ENCODE measurements at places on chromosomes 3 and 15.

DNA sequence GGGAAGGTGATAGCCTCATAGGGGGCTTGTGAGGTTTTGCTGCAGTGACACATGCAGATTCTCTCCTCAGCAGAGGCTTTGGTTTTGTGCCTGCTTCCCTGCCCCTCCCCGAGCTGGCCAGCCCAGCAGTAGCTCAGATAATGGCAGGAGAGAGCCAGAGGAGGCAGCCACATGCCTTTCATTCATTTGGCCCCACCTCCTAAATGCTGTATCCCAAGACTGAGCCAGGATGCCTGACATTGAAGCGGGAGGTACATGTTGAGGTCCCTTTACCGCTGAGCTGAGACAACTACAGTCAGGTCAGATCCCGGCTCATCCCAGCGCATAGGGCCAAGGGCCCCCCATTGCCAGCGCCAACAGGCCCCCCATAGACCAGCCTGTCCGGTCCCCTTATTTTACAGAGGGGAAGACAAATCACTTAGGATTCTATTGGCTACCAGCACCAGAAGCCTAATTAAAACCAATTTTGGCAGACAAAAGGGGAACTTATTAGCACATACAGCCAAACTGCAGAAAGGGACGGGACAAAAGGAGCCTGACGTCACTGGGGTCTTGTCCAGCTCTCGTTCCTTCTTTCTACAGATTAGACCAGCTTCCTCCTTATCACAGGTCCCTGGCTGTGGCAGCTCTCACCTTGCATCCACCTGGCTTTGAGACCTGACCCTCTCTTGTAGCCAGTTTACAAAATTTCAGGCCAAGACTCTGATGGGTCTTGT, 12.1 kb upstream of the POLG start:
- DNase-seq, result no peak

DNA sequence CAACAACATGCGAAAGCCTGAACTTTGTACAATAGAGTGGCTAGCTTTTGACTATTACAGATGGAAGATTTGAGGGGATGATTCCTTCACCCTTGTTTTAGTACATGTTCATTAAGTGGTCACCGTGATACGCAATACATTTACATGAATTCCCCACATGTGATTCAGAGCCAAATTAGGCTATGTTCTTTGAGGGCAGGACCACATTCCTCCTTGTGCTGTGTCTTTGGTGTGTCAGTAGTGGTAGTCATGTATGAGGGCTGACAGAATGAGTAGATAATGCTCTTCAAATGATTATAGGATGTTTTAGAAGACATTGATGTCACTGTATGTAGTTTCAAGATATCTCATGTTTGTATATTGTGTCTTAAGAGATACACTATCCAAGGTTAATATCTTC, 12.1 kb downstream of the PTPRG start:
- DNase-seq, result no peak

DNA sequence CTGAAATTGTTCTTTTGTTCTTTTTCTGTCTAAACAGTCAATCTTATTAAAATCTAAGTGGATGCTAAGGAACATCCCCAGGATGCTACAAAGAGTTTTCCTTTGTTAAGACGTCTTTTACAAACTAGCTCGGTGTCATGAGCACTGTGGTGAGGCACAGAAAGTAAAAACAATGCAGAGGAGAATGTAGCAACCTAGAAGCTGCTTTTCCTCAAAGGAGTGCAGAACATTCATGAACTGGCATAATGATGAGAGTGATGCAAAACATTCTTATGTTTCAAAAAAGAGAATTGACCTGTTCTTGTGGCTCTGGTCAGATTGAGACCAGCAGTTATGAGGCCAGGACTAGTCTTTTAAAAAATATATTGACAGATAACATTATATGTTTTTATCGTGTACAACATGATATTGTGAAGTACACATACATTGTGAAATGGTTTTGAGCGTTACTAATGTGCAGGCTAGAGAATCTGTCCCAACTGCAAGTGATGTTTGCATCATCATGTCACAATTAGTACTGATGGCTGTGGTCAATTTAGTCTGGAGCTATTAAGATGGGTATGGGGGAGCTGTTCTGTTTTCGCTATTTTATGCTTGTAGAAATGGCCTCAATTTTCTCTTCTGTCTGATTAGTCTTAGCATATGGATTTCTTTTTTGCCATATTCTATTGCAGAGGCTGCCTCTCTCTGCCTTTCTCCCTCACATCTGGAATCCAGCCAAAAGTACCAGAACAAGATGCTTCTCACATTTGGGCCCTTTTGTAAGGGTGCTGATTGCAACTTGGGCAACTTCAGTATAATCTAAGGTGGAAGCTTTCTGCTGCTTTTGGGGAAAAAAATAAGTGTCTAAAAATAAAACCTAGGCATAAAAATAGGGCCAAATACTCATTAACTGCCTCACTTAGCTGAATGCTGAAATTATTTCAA, 50.2 kb downstream of the HHLA2 start:
- no peak for DNase-seq

DNA sequence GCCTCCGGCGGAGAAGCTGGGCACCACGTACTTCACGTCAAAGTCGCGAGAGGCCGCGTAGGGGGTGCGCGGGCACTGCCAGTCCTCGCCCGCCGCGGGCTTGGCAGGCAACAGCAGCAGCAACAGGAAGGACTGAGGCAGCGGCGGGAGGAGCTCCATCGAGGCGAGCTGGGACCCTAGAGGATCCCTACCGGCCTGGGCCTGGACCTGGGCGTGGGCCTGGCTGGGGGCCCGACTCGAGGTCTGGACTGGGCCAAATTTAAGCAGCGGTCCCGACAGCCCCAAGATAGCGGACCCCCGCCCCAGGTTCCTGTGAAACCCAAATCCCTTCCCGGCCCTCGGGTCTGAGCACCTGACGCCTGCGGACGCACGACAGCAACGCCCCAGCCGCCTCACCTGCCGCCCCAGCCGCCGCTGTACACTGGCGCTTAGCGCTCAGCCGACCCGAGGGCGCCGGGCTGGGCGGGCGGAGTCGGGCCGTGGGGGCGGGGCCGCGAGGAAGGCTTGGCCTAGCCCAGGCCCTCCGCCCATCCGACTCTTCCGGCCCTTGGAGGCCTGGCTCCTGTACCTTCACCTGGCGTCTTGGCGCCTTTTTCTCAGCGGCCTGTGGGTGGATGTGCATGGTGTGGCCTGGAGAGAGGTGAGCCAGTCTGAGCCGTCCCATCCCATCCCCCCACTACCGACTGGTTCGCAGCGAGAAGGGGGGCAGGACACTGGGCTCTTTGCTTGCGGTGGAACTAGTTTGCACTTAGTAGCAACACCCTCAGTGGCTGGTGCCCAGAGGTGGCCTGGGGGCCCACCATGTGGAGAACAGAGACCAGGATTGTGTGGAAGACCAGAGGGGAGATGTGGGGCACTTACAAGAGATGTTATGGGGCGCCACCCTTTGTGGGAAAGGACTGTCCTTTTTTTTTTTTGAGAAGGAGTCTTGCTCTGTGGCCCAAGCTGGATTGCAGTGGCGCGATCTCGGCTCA, at the start of gene MST1R:
Gene MST1R, minus strand, starts transcription at position 423 of the 974 bp plus-strand sequence. Its CDS starts 264 bp downstream, at position 159.
- no peak for DNase-seq

DNA sequence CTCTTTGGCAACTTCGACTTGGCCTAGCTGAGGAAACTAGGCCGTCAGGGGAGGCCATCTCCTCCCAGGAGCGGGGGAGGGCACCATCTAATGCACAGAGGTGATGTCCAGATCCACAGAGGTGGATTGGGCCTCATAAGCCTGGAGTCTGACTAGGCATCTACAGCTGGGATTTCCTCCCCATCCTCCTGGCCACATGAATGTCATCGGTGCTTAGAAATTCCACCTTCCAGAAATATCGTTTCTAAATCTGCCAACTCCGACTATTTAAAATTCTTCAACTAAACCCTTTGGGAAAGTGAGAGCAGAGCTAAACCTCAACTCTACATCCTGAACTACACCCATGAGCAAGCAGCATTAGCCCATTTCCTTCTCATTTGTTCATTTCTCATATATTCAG, 118.7 kb downstream of the WNT5A start:
- no peak for DNase-seq

GRCh38 chr15:41949401-41950126, 22.8 kb downstream of the EHD4 start:
- DNase-seq, result no peak

DNA sequence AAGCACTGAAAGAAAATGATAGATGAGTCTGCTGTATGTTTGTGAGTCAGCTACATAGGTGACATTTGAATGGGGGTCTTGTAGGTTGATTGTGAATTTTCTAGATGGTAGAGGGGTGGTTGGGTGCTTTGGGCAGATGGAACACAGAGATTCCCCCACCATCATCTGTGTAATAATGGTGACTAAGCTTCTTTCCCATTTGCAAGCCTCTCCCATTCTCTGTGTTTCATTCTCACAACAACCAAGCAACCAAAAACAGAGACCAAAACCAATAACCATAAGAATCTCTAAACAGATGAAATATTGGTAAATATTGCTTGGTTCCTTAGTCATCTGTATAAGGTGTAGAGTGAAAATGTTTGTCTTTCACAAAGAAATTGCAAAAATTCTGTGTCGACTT, 17.8 kb upstream of the UTS2B start:
- no peak for DNase-seq

DNA sequence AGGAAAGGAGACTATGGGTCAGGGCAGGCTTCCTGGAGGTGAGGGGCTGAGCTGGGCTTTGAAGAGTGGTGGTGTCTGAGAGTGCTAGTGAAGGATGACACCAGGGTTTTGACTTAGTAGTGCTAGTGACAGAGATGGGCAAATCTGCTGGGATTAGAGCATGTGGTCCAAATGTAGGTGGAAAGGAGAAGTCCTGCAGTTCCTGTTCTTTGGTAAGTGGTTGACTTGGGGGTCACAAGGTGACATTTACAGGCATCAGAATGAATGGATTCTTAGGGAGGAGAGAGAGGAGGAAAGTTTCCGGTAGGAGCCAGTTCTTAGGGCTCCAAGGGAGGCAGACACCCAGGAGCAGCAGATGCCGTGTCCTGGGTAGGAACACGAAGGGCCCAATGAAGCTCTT, 796 bp upstream of the DOCK3 start:
- no peak for DNase-seq

DNA sequence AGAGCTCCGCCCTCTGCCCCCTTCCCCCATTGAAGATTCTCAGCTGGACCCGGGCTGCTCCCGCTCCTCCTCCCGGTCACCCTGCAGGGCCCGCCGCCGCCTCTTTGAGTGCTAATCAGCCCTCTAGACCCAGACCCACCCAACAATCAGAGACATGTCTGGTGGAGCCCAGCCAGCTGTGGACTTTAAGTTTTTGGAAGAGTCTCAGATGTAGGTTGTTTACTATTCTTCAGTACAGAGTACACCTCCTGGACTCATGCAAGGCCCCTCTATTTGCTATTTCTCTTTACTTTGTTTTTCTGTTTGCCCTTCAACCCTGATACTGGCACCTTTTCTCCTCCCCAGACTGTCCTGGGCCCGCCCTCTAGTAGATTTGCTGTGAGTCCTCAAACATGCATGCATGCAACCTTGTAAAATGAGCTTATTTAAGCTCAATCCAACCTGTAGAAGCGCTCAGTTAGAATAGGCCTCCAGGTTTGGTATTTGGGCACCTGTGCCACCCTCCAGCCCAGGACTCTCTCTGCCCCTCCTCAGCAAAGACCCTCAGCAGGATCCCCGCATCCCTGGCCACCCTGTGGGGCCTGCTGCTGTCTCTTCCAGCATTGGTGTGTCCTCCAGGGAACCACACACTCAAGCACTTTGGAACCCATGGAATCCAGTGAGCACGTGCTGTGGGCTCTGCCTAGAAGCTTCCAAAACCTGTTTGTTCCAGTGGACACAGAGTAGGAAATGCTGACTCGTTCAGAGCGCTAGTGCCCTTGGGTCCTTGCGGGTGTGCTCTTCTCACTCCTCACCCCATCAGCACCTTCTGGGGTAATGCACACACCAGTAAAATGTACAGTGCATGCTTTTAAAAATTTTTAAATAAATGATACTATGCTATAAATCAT, 4.6 kb downstream of the PRR23E start:
- no peak for DNase-seq

- DNase-seq, result no peak
Observed at GRCh38 chr3:172129498-172129849, 90.1 kb downstream of the FNDC3B start.

DNA sequence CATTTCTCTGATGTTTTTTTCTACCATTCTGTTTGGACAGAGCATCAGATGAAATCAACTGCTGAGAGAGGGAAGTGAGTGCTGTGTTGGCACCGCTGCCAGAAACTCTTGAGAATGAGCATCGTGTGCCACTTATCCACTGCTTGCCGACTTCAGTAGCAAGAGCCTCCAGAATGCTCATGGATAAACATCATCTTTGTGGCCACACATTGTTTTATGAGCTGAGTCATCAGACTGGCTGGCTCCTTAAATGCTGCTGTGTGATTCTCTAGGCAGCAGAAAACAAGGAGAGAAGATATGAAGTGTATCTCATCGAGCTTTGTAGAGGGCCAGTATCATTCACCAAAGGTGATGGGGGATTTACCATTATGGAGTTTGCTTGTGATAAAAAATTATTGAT, 3.4 kb upstream of the DOCK3 start:
- no peak for DNase-seq

GRCh38 chr3:155270485-155271342, 22.8 kb downstream of the STRIT1 start:
- DNase-seq, result no peak

DNA sequence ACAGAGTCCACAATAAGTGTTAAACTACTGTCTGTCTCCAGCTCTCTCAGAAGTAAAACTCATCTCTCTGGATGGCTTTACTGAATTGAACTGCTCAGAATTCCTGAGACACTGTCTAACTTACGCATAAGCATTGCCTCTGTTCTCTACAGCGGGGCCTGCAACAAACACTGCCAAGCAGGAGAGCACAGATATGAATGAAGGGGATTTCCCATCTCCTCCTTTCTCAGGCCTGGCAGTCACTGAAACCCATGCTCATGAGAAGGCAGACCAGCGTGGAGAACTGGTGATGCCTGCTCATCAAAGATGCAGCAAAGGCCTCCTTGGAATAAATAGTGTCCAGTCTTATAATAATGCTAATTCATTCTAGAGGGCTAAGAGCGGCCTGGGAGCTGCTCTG, 10.3 kb downstream of the RASGRP1 start:
- no peak for DNase-seq

DNA sequence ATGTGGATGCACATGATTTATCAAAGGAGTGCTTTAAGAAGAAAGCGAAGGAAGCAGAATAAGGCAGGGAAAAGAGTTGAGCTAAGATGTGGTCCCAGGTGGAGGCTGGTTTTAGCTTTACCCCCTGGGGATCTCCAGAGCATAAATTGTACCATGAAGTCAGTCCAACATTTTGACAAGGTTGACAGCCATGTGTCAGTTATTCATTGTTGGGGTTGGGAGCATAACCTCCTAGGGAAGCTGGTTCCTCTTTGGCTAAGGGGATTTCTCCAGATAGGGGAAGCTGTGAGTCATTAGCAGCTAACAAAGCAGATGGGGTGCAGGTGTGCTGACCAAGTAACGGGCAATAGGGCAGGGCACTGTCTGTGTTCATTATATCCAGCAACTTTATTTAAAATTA, 123.7 kb upstream of the IGSF10 start:
- no peak for DNase-seq

DNA sequence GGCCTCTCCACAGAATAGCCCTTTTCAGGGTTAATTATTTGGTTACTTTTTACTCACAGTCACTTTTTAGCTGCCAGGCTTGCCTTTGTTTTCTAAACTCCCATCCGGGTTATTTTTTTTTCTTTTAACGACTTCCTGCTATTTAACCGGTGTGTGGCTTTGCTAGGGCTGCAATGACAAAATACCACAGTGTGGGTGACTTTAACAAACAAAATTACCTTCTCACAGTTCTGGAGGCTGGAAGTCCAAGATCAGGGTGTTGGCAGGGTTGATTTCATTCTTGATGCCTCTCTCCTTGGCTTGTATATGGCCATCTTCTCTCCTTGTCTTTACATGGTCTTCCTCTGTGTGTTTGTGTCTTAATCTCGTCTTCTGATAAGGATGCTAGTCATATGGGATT, 91.5 kb downstream of the IL1RAP start:
- no peak for DNase-seq

GRCh38 chr3:108342837-108343486, 46.6 kb downstream of the HHLA2 start:
- DNase-seq, result no peak

Data from hippocampal formation (tissue), 2 donors.